ENCODE measurements at places on chromosomes 4 and X.

- DNase-seq = no peak
Measured at GRCh38 chrX:69149466-69150280, 15.6 kb downstream of the PJA1 start.

DNA sequence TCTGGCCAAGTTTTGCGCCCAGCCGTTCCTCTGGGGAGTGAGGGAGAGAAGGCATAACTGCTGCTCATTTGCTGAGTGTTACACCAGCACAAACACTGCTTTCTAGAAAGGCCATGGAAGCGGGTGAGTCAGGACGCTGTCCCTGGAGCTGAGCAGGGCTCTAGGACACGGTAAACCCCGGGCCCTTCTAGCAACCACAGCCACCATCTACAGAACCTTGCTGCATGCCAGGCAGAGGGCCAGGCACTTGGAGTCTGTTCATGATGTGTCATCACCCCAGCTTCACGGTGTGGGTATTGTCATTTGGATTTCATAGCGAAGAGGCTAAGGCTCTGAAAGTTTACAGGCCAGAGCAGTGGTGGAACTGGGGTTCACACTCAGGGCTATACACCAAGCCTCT lies 31.8 kb upstream of the C4orf50 start:
- no peak for DNase-seq

DNA sequence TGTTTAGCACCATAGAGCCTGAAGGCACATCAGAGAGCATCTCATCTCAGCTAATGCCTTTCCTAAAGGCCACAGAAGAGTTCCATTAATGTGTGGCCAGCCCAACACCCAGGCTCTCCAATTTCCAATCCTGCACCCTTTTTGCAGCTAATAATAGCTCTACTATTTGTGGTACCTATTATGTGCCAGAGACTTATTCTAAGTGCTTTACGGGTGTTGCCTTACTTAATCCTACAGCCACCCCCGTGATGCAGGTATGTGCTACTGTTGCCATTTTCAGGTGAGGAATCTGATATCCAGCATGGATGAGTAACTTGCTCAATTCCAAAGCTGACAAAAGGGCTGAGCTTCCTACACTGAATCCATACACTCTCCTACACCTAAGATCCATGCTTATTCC lies 217.6 kb upstream of the GALNT7 start:
- no peak for DNase-seq

DNA sequence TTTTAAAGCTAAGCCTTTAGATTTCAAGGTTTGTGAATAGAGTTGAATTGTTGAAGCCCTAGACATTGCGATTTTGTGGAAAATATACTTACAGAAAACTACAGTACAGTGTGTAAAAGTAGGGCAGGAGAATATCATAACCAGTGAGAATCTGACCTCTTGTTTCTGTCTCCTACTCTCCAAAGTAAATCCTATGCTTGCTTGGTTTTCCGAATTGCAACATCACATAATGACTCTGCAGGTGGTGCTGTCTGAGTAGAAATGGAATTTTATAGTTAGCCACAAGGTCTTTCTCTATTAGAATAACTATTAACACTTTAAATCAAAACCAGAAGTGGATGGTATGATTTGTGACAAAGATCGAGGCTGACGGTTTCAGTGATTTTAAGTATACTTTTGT lies 505.6 kb downstream of the RAPGEF2 start:
- DNase-seq = no peak

DNA sequence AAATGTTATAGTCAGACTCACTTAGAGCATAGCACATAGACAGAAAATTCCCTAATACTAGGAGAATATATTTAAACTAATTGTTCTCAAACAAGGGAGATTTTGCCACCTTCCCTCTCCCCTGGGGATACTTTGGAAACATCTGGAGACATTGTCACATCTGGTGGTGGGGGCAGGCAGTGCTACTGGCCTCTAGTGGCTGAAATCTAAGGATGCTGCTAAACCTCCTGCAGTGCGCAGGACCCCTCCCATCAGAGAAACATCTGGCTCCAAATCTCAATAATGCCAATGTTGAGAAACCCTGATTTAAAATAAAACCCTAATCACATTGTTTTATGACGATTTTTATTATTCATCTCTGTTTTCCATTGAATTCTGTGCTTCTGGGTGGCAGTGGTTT lies 244.9 kb downstream of the FRMPD4 start:
- no peak for DNase-seq

Data from activated naive CD4-positive, alpha-beta T cell treated with anti-CD3 and anti-CD28 coated beads, Interleukin-2, amount 50 U/mL, for 72 hours (primary cell).